CD8-positive, alpha-beta memory T cell (primary cell): ENCODE measurements at places on chromosomes 7 and 10. TPM values are rescaled to one million over a fixed set of nuclear protein-coding genes. Genes with fewer than 3 reads are reported as not detected.

The BLVRA gene
- 30.1 TPM for total RNA-seq

The ASL gene
- total RNA-seq = 27.7 TPM

The TPST1 gene
- 1.7 TPM for total RNA-seq

The CPA4 gene
- total RNA-seq = not detected

The PITX3 gene
- not detected for total RNA-seq

DNA sequence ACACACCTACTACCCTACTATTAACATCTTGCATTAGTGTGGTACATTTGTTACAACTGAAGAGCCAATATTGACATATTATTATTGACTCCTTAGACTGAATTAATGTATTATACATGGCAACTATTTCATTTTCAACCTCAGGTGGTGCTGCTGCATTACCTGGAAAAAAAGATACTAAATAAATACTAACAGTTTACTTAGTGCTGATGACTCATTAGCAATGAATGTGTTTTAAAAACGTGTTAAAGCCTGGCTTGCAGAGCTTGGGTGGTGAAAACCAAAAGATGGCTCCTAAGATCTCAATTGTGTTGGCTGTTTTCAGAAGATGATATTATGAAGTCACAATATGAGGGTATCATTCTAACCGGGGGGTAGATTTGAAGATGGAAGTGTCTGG is 34.8 kb downstream of the CFAP43 start:
- H3K27me3 ChIP-seq = no peaks in the 10 kb centered on the region
- H3K36me3 ChIP-seq = no peaks in the 10 kb centered on the region
- H3K4me1 ChIP-seq = no peaks in the 10 kb centered on the region
- no peak for DNase-seq
- no peak overlapping the region for H3K4me3 ChIP-seq

DNA sequence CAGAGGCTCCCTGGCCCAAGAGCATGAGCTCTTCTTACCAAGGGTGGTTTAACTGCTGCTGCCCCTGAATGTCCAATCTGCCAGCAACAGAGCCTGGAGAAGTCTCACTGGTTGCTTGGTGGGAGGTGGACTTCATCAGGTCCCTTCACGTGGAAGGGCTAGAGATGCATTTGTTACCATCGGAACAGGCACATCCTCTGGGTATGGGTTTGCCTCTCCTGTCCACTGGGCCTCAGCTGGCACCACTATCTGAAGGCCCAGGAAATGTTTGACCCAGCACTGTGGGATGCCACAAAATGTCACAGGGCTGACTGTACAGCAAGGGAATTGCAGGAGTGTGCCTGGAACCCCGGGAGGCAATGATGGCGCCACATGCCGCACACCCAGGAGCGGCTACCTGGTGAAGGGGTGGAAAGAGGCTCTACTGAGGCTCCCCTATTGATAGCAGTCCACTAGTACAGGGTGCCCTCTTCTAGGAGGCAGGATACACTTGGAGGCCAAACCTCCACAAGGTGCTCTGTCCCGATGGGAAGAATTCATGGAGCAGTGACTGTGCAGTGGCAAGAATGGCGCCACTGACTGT is 603.1 kb upstream of the MGMT start:
- H3K4me3 ChIP-seq = no peak overlapping the region
- no peaks in the 10 kb centered on the region for H3K36me3 ChIP-seq
- H3K27ac ChIP-seq = no peak overlapping the region
- no peaks in the 10 kb centered on the region for H3K4me1 ChIP-seq
- DNase-seq = no peak
- no peaks in the 10 kb centered on the region for H3K27me3 ChIP-seq
